ENCODE measurements at places on chromosomes 1 and 21. TPM values are rescaled to one million over a fixed set of nuclear protein-coding genes. Genes with fewer than 3 reads are reported as not detected.

Gene TRIM67
- 0.06 TPM for total RNA-seq

Gene DIRAS3
- 0.94 TPM for total RNA-seq

Gene KCNQ4
- total RNA-seq, result 1.4 TPM

GRCh38 chr1:201376464-201377374 lies 761 bp downstream of the TNNT2 start:
- DNase-seq, result peak; percentile 33

DNA sequence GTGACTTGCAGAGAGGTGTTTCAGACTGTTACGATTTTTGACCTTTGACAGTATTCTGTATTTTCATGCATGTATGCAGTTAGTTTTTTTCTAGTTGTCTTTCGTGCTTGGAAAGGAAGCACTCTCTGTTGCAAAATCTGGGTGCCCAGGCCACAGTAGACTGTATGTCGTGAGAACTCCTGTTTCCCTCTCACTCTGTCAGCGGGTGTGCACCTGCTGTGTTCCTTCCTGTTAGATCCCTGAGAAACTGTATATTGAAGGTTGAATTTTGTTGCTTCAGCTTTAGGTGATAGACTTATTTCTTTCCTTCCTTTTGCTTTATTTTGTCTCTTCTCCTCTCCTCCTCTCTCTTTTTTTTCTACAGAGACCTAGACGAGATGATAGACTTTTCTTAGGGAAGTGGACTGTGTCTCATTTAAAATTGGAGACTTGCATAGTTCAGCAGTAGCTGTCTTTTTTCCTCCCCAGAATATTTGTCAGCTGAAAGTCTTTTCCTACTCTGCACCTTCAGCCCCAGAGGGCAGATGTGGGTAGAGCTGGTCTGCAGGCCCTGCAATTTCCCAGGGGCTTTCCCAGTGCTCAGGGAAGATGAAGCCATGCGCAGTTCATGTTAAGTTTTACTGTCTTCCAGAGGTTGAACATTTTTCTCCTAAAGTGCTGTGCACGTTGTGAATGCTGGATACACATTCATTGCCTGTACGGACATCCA lies 1.4 kb downstream of the TRAPPC10 start:
- DNase-seq, result peak; percentile 50

DNA sequence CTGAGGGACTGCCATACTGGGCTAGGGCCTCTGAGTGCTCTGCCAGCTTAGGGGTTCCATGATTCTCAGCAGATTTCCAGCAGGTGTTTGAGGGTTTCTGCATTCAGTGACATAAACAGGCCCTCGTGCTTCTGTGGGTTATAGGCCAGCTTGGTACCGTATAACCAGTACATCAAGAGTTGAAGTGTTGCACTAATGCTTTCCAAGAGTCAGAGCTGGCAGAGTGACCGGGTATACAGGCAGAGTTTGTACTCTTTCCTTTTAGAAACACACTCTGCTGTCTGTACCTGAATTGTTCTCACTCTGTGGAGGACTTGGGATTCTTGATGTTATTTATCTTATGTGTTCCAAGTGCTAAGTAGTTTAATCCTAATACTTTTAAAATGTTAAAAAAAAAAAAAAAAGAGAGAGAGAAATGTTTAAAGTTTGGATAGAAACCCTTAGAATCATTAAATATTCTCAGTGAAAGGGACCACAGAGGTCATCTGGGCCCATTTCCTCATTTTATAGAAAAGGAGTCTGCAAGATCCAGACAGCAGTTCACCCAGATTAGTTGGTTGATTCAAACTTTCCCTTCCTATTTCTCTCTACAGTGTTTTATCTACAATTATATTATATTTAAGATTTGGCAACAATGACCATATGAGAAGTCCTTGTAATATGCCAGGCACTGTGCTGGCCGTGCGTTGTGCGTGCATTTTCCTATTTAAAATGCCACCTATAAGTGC lies 325.8 kb downstream of the KIF26B start:
- no peak for DNase-seq

DNA sequence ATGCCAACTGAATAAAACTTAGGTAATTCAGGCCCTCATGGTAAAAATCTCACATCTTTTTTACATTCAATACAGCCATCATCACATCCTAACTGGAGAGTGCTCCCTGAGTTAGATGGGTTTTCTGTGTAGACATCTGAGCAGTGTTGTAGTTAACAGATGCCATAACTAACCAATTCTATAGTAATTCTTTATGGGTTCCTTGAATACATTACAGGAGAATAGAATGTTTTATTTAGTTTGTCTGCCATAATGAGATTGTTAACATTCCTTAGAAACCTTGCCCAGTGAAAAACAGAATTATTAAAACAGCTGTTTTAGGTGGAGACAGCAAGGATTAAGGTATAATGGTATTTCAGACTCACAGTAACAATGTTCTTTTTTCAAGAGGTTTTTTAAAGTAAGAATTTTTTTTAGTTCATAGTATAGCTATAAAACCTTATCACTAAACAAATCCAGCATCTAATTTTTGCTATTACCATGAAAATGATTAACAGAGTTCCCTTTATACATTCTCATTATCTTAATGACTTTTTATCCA lies 95.3 kb downstream of the ATP5PO start:
- no peak for DNase-seq

DNA sequence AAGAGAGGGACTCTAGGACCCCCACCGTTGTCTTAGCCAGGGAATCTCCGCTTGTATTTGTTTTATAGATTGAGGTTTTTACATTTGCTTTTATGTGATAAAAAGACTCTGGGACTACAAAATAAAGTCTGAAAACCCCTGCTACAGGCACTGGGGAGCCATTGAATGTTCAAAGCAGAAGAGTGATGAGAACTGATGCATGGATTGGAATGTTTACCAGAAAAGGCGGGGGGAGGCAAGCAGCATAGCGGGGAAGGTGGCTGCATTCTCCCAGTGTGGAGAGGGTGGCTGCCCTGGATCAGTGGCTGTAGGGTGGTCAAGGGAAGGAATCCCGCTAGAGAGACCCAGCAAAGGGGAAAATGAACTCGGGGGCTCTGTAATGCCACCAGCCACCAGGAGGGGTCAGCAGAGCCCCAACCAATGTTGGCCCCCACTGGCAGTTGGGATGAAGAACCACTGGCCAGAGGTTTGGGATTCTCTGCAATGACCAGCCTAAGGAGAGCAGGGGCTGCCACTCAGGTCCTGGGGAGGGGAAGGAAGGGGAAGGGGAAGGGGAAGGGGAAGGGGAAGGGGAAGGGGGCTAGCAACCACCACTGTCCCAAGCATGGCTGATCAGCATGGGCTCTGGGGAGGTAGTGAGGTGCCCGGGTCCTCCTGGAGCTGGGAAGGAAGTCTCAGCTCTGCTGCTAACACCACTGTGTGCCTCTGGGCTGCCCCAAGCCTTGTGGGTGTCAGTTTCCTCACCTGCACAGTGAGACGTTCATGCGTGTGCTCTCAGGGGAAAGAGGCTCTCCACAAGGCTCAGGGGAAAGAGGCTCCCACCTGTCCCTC lies 19.2 kb upstream of the PEF1 start:
- DNase-seq, result peak; percentile 54

DNA sequence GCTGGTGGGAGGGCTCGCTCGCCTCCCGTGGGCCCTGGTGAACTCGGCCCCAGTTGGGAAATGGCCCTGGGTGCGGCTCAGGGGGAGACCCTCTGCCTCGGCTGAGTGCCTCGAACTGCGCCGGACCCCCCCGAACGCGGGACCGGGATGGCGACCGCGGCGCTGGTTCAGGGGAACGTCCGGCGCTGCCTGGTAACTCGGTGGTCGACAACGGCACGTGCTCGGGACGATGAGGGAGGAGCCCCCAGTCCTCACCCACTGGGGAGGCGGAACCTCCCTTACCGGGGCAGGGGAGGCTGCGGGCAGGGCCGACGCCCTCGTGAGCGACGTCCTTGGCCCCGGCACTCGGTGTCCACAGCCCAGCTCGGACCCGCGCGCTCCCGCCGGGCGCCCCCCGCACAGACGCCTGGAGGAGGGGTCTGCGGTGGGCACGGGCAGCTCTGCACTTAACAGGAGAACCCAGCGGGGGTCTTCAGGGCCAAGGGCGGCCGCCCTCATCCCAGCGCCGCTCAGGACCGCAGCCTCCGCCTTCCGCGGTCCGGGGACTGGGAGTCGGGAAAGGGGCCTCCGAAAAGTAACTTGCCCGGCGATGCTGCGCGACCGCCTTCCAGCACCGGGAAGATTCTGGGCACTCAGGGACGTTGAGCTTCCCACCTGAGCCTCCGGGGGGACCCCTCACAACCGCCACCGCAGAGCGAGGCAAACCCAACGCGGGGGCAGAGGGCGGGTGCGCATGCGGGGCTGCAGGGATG lies 1.7 kb downstream of the HES4 start:
- DNase-seq, result peak; percentile 67

- DNase-seq, result no peak
These were observed at the start of gene TBX15 for GRCh38 chr1:118988186-118989005. Gene TBX15, minus strand, starts transcription at chr1:118988343. Its CDS starts 548 bp downstream, at chr1:118987795.

GRCh38 chr1:24920533-24920925 lies 9.5 kb downstream of the RUNX3 start:
- no peak for DNase-seq

GRCh38 chr1:48127735-48128685 lies 94.5 kb upstream of the SLC5A9 start:
- no peak for DNase-seq

DNA sequence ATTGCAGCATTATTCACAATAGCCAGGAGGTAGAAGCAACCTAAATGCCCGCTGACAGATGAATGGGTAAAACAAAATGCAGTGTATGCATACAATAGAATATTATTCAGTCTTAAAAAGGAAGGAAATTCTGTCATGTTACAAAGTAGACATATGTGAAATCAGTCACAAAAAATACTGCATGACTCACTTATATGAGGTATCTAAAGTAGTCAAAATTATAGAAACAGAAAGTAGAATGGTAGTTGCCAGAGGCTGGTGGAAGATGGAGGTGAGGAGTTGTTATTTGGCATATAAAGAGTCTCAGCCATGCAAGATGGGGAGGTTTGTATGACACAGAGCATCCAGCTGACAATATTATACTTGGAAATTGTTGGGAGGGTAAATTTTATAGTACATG lies 43.0 kb upstream of the EGLN1 start:
- no peak for DNase-seq

DNA sequence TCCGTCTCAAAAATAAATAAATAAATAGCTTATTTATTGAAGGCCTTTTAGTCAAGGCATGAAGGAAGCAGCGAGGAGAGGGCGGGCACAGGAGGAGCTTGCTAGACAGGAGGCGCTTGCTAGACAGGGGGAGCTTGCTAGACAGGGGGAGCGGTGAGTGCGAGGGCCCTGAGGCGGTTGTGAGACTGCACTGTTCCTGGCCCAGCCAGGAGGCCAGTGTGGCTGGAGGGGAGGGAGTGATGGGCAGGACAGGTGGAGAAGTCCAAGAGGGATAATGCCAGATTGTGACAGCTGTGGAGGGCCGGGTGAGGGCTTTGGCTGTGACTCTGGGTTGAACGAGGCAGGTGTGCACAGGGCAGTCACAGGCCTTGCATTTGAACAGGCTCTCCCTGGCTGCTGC lies 18.2 kb downstream of the KIF17 start:
- no peak for DNase-seq

DNA sequence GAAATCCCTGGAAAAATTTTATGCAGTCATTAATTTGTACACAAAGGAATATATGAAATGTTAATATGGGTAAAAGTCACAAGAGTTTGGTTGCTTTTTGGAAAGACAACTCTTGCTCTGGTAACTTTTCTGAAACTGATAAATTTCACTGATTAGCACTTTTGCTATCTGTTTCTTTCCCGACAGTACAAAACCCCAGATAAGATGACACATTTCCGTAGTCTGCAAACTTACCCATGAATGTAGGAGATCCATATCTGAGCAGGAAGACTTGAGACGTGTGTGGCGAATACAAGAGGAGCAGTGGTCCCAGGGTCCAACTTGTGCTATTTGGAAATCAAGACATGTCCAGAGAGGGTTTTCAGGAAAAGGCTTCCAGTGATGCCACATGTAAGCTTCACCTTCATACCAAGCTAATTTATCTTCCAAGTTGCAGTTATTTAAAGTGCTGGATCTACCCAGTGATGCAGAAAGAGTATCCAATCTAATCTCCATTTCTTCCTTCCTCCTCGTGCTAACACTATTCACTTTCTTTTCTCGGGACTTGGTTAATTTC lies 35.9 kb upstream of the SAMSN1 start:
- DNase-seq, result no peak

GRCh38 chr1:33392639-33393038 lies 38.3 kb downstream of the PHC2 start:
- peak; percentile 79 for DNase-seq

Measured in A673 (cell line).